Stimulated activated CD4-positive, alpha-beta T cell treated with anti-CD3 and anti-CD28 coated beads, Interleukin-4, amount 100 ng/mL, for 24 hours (primary cell): ENCODE measurements at places on chromosomes 12 and 14.

DNA sequence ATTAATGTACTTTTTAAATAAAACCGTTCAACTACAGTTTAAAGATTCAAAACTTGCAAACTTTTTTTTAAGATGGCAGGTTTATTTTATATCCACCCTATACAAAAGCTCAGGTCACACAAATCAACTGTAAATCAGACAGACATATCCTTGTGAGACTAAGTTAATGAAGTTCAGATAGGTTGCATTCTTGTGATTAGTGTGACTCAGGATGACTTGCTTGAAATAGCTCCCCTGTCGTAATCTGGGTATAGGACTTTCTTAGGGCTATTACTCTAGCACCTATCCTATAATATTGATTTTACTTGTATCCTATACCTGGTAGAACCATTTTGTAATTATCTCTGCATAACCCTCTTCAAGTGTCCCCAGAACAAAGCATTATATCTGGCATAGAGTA, 9.5 kb upstream of the PRKD1 start:
- DNase-seq: no peak

GRCh38 chr12:47302111-47302671, 222.4 kb upstream of the AMIGO2 start:
- peak; percentile 49 for DNase-seq

DNA sequence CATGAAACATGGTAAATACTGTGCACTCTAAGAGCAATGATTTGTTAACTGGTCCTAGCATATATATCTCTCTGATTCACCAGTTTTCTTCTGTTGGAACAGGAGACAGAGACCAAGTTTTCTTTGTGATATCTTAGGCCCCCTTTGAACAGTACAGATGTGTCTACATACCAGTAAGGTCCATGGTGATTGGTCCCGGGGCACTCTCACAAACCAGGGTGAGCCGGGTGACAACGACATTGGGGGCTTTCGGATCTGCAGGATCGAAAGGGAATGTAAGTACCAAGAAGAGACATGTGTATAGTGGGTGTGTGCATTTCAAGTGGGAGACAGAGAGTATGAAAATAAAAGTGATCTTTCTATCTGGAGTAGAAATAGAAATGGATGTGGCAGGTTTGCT, 11.3 kb upstream of the ERP27 start:
- DNase-seq: no peak

- peak; percentile 60 for DNase-seq
These were observed at the start of gene LTB4R for GRCh38 chr14:24310646-24311604. TSS of gene LTB4R (plus strand) at chr14:24311502. CDS start at chr14:24315652, 4,150 bp downstream.

GRCh38 chr12:118404876-118405521, 28.6 kb downstream of the SUDS3 start:
- DNase-seq: peak; percentile 60

GRCh38 chr12:49070971-49071370, 1.2 kb upstream of the RHEBL1 start:
- no peak for DNase-seq

DNA sequence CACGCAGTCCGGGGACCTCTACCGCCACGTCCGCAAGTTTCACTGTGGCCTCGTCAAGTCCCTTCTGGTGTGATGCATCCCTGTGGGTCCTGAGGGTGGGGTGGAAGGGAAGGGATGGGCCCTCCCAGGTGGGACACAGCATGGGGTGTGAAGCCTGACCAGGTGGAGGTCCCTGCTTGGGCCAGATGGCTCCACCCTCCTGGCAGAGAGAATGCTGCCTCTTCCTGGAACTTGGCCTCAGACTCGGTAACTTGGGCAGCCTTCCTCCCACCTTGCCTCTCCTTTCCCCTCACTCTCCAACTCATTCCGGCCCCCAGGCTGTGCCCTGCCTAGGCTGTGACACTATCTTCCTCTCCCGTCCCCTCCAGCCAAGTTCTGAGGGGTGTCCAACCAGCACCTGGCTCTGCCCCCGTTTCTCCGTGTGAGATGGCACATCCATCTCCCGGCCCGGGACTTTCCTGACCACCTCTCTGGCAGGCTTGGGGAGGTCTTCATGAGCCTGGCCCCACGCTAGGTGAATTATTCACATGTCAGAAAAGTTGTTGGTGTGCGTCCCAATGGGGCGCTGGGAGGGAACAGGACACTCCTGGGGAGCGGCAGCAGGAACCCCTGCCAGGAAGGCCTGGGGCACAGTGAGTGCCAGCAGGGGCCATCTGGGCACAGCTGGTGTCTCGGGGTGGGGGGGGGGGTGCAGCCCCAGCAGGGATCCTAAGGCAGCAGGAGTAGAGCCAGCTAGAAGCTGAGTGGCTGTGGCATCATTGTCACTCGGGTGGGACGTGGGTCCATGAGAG, 1.7 kb downstream of the ZBTB42 start:
- DNase-seq: no peak

GRCh38 chr12:84982888-84983287, 53.2 kb downstream of the TSPAN19 start:
- no peak for DNase-seq

DNA sequence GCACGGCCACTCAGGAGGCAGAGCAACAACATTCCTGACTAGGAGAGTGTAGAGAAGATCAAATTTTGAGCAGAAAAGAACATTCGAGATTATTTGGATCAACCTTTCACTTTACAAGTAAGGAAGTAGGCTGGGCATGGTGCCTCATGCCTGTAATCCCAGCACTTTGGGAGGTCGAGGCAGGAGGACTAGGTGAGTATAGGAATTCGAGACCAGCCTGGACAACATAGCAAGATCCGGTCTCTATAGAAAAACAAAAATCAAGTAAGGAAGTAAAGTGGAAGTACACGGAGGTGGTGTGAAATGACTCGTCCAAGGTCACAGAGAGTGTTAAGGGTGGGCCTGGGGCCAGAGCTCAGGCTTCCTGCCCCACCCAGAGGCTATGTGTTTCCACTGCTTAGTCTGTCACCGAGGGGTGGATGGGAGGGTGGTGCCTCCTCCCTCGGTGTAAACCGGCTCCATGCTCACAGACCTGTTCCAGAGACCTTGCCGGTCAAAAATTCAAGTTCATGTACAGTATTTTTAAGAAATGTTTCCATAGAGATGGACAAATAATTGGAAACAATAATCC, 51.9 kb downstream of the MAP1LC3B2 start:
- DNase-seq: no peak
